ENCODE measurements at places on chromosomes 2 and 18. TPM values are rescaled to one million over a fixed set of nuclear protein-coding genes. Genes with fewer than 3 reads are reported as not detected.
A peak's percentile ranks its signal among the peaks of the same experiment; 100 is the strongest.

GRCh38 chr2:2914252-2914651, 463.4 kb downstream of the EIPR1 start:
- DNase-seq: no peak

The HOXD4 gene
- total RNA-seq: 0.82 TPM

The DPP4 gene
- total RNA-seq: 2.8 TPM

GRCh38 chr2:149307014-149307413, 23.4 kb upstream of the LYPD6 start:
- no peak for DNase-seq

The REV1 gene
- total RNA-seq: 30.2 TPM

- peak; percentile 53 for DNase-seq
Measured at GRCh38 chr2:149192427-149192826, 138.0 kb upstream of the LYPD6 start.

The EVX2 gene
- total RNA-seq: not detected
